NCI-H524 treated with DMSO at 0.1 percent for 48 hours (cell line): ENCODE measurements at places on chromosomes 2 and 18.

DNA sequence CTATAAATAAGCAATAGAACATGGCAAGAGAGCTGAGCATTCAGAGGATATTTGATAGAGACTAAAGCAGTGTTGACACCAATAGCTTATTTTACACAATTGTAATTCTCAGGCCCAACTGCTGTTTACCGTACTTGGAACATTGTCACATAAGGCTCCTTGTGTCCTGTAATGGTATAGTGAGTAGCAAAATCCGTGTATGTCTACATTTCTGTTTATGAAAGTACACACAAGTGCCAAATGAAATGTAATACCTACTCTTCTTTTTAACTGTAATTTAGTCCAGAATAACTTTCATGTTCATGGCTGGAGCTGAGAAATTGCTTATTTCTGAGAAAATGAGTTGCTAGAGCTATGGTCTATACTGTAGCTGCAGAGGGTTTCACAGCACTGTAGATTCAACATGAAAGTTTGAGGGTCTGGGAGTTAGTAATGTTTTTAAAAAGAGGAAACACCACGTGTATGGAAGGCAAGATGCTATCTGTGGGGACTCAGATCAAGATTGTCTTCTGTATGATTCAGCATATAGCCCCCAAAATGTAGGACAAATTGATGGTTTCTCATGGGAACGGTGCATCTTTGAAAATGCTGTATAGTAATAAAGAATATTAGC is 110.2 kb upstream of the NOSTRIN start:
- no peak for DNase-seq

DNA sequence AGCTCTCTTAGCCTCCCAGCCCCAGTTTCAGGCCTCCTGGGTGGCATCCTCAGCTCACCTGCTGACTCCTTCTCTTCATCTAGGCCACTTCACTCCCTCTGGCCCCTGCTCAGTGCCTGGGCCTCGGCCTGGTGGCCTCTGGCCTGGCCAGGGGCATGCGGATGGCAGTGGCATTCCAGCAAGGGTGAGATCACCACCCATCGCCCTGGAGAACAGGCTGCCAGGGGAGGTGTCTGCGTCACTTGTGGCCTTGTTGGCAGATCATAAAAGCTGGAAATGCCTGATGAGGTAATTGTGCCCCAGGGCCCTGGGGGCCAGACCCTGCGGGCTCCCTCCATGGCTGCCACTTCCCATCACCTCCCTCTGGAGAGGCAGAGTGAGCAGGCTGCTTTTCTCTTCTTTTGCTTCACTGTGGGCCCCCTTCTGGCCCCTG is 72.5 kb upstream of the SMAD2 start:
- DNase-seq = no peak

DNA sequence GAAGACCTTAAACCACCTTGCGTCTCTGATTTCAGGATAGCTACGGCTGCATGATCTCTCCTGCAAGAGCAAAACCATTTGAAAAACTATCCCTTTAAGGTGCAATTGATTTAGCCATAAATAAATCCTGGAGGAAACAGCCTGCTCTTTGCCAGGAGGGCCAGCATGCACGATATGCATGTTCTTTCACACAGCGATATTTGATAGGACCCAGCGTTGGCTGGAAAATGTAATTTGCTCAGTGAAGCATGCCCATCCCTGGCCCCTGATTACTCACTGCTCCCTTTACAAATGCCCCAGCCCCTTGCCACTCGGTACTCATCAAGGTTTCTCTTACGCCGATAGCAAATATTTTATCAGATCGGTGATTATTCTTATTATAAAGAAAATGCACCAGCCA is 315.4 kb downstream of the CDH2 start:
- peak; percentile 78 for DNase-seq

DNA sequence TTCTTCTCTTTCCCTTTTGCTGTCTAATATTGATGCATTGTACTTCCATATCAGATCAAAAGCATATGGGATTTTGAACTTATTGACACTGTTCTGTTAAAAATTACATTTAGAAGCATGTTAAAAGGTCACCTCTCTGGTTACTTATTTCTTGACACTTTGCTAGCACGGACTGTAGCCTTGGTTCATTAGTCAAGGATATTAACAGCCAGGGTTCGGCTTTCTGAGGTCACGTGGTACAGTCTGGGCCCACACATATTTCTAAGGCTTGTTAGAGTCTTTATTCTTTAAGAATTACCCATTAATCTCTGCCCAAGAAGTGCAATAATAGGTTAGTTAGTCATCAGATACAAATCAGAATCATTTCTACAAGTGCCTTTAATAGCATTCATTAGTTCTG is 1035.8 kb upstream of the FANCL start:
- DNase-seq = no peak

DNA sequence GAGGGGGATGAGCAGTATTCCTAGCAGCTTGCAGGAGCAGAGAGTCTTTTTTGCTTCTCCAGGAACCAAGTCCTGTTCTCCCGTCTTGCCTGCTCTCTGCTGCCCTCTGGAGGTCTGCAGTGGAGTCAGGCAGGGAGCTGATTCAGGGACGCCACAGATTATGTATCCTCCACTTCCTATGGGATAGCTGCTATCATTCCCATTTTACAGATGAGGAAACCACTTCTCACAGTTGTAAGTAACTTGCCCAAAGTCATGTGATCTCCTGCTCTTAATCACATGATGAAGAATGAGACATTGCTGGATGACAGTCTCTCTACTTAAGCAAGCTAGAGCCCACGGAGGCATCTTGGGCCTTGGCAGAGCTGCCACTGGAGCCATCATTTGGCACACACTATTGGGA is 8.3 kb downstream of the SLC4A5 start:
- DNase-seq = no peak

GRCh38 chr2:127012868-127013267 is 94.1 kb downstream of the BIN1 start:
- no peak for DNase-seq

DNA sequence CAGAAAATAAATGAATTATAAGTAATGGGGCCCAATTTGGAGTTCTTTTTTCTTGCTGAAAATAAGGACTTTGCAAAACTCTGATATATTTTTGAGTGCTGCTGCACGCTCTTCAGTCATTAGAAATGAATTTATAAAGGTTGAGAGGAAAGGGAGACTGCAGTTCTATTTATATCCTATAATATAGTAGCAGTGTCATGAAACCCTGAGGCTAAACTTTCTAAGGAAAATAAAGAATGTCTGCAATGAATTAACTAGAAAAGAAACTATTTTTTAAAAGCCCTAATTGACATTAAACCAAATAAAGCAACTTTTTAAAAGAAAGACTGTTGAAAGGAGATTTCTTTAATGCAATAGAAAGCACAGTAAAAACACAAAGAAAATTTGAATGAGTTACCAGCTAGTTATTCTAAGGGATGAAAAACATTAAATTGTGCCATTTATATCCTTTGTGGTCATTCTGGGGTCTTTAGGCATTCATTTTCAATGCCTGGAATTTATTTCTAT is 1072.8 kb upstream of the TMEFF2 start:
- DNase-seq = no peak

GRCh38 chr2:226673314-226673723 is 126.3 kb downstream of the IRS1 start:
- DNase-seq = no peak

- no peak for DNase-seq
These were observed 70.2 kb downstream of the CDCA7 start for GRCh38 chr2:173424886-173425285.

- no peak for DNase-seq
These were observed 7.3 kb downstream of the SPR start for GRCh38 chr2:72894514-72894913.

GRCh38 chr2:620004-620403 is 57.2 kb downstream of the TMEM18 start:
- DNase-seq = no peak

- no peak for DNase-seq
These were observed 553.7 kb upstream of the SYT4 start for GRCh38 chr18:43830947-43831346.

- no peak for DNase-seq
These were observed 32.6 kb downstream of the ALPK2 start for GRCh38 chr18:58596265-58596681.

DNA sequence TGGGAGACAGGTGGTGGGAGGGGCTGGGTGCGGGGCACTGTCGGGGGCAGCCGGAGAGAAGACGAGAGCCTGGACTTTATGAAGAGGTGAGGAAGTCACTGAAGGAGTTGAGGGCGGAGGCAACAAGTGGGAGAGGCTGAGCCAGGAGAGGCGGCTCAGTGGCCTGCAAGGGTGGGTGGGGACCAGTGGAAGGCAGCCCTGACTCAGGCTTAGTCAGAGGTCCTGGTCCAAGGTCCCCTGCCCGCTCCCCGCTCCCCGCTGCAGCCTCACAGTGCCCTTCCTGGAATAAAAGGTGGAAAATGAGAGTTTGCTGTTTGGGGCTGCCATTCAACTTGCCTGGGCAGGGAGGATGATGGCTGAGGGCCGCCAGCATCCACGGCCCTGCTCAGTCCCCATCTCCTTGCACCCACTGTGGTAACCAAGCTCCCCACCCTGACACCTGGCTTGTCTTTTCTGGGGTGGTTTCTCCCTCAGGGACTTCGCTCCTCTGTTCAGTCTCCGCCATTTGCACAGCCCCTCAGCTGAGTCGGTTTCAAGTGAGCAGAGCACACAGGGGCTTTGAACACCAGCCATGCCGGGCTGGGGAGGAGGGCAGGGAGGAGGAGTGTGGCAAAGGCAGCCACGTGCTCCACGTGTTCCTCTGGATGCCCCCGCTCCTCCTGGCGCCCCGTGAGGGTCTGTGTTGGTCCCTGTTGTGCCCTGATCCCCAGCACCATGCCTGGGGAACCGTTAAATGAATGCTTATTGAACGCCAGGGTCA is 13.7 kb upstream of the RALB start:
- DNase-seq = no peak

DNA sequence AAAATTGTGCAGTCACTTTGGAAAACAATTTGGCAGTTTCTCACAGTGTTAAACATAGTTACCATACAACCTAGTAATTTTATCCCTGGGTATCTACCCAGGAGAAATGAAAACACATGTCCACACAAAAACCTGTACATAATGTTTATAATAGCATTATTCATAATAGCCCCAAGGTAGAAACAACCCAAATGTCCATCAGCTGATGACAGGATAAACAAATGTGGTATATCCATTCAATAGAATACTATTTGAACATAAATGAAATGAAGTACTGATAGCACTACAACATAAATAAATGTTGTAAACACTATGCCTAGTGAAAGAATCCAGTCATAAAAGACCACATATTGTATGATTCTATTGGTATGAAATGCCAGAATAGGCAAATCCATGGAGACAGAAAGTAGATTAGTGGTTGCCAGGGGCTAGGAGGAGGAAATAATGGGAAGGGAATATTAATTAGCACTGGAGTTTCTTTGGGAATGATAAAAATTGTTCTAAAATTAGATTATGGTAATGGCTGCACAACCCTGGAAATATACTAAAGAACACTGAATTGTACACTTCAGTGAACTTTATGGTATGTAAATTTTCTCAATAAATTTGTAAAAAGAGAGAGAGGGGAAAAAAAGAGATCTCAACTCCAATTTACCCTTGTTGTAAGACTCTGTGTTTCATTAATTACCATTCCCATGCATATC is 20.8 kb upstream of the VIT start:
- no peak for DNase-seq
